Activated T-helper 2 cell treated with anti-CD3 and anti-CD28 coated beads, Interferon-gamma antibody, Interleukin-2, Interleukin-4, amounts not matched to agents 10 μg/mL and 5 μg/mL and 100 μg/mL, durations not matched to agents 14 hours and 24 hours and 36 hours (primary cell): ENCODE measurements at places on chromosomes 7 and 10.

DNA sequence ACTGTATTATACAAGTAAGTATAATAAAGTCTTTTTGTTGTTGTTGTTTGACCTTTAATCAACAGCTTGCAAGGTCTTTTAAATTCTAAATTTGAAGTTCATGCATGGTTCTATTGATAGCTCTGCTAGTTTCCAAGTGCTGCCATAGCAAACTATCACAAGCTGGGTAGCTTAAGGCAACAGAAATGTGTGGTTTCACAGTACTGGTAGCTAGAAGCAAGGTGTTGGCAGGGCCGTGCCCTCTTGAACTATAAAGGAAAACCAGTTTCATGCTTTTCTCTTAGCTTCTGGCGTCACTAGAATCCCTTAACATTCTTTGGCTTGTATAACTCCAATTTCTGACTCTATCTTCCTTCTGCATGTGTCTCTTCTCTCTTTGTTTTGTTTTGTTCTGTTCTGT is 1021.9 kb upstream of the AUTS2 start:
- no peak for DNase-seq
- H3K4me1 ChIP-seq, result no peaks in the 10 kb centered on the region
- H3K27me3 ChIP-seq, result no peaks in the 10 kb centered on the region

DNA sequence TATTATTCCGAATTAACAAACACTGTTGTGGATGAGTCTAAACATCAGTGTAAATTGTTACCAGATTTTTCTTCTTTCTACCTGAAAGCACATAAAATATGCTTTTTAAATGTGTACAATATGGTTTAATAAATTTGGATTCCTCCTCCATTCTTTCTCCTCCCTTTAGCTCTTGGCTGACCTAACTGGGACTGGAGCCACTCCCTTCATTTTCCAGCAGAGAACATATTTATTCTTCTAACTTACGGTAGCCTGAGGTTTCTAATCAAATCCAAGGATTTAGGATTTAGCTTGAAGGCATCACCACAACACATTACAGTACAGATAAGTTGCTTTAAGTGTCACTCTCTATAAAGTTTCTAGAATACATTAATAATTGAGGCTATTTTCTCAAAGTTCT is 88.2 kb upstream of the SEMA3C start:
- no peaks in the 10 kb centered on the region for H3K4me1 ChIP-seq
- H3K27me3 ChIP-seq, result no peaks in the 10 kb centered on the region
- H3K4me3 ChIP-seq, result no peak overlapping the region
- H3K27ac ChIP-seq, result no peak overlapping the region
- no peaks in the 10 kb centered on the region for H3K36me3 ChIP-seq

DNA sequence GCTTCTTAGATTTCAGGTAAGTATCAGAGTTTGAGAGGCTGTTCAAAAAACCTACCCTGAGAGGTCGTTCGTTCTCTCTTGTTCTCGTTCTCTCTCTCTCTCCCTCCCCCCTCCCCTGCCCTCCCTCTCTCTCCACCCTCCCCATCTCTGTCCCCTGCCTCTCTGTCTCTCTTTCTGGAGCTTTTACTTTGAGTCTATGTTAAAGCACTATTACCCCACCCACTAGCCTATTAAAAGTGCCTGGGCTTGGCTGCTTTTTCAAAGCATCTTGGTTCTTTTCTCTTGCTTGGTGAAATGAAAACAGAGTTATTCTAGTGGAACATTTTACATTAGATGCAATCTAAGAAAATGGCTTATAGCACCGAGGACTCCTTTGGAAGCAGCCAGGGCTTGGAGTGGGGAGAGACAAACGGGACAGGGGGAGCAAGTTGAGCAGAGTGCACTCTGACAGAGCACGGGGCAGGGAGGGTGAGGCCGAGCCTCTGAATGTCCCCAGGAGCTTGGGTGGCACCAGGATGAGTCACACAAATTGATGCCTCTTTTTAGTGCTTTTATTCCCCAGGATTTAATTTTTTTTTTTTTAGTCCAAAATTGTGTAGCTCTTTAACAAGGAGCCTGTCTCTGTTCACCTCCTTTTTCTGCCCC is 134.3 kb downstream of the CFAP58 start:
- H3K36me3 ChIP-seq, result no peaks in the 10 kb centered on the region
- peaks cover 9% of the 10 kb centered on the region for H3K27me3 ChIP-seq
- H3K27ac ChIP-seq, result no peak overlapping the region
- no peak for DNase-seq

DNA sequence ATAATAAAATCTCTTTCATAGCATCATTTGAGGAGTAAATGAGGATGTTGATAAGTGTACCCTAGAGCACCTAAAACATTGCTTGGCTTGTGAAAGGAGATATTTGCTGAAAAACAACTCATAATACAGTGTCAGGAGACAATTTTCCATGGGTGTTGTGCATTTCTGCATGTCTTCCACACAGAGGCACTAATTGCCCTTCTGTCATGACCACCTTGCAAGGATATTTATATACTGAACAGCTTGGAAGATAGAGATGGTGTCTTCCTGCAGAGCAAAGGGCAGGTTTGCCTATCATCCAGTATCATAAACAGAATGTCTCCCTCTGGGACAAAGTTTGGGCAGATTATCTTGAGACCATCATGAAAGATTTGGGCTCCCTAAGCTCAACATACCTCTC is 495.2 kb upstream of the LRRN3 start:
- H3K27ac ChIP-seq, result no peak overlapping the region
- no peak for DNase-seq
- peaks cover 12% of the 10 kb centered on the region for H3K27me3 ChIP-seq
- H3K4me1 ChIP-seq, result peaks cover 5% of the 10 kb centered on the region
- no peak overlapping the region for H3K4me3 ChIP-seq

- H3K4me1 ChIP-seq, result no peaks in the 10 kb centered on the region
- H3K27ac ChIP-seq, result no peak overlapping the region
- no peak for DNase-seq
- no peaks in the 10 kb centered on the region for H3K36me3 ChIP-seq
Measured at GRCh38 chr7:83072576-83073517, 89.8 kb downstream of the PCLO start.

- H3K4me1 ChIP-seq, result no peaks in the 10 kb centered on the region
- H3K4me3 ChIP-seq, result no peak overlapping the region
- no peak overlapping the region for H3K27ac ChIP-seq
- DNase-seq, result no peak
- peaks cover 37% of the 10 kb centered on the region for H3K27me3 ChIP-seq
Measured at GRCh38 chr7:151993977-151994676, 31.3 kb upstream of the GALNT11 start.

- no peak overlapping the region for H3K27ac ChIP-seq
- no peak overlapping the region for H3K4me3 ChIP-seq
- DNase-seq, result no peak
- peaks cover 34% of the 10 kb centered on the region for H3K4me1 ChIP-seq
- peaks cover 25% of the 10 kb centered on the region for H3K27me3 ChIP-seq
Measured at GRCh38 chr10:7412928-7413282, 2.1 kb upstream of the SFMBT2 start.

- peaks cover 14% of the 10 kb centered on the region for H3K27me3 ChIP-seq
- no peaks in the 10 kb centered on the region for H3K4me1 ChIP-seq
- H3K27ac ChIP-seq, result no peak overlapping the region
Measured at GRCh38 chr10:22736134-22736533, 21.8 kb upstream of the PIP4K2A start.

GRCh38 chr10:45373576-45374349 is at the start of gene ALOX5:
TSS of gene ALOX5 (plus strand) at chr10:45374216. CDS start at chr10:45374280, 64 bp downstream.
- peaks cover 11% of the 10 kb centered on the region for H3K4me1 ChIP-seq
- no peaks in the 10 kb centered on the region for H3K36me3 ChIP-seq
- no peak within 1 kb of the TSS for H3K27ac ChIP-seq
- H3K27me3 ChIP-seq, result peaks cover 74% of the 10 kb centered on the region

DNA sequence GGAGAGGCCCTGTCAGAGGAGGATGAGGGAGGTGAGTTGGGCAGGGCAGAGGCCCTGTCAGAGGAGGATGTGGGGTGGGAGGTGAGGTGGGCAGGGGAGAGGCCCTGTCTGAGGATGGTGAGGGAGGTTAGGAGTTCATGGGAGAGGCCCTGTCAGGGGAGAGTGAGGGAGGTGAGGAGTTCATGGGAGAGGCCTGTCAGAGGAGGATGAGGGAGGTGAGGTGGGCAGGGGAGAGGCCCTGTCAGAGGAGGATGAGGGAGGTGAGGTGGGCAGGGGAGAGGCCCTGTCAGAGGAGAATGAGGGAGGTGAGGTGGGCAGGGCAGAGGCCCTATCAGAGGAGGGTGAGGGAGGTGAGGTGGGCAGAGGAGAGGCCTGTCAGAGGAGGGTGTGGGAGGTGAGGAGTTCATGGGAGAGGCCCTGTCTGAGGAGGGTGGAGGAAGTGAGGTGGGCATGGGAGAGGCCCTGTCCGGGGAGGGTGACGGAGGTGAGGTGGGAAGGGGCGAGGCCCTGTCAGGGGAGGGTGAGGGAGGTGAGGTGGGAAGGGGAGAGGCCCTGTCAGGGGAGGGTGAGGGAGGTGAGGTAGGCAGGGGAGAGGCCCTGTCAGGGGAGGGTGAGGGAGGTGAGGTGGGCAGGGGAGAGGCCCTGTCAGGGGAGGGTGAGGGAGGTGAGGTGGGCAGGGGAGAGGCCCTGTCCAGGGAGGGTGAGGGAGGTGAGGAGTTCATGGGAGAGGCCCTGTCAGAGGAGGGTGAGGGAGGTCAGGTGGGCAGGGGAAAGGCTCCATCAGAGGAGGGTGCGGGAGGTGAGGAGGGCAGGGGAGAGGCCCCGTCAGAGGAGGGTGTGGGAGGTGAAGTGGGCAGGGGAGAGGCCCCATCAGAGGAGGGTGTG is 73.7 kb downstream of the INPP5A start:
- H3K4me1 ChIP-seq, result peaks cover 17% of the 10 kb centered on the region
- peaks cover 1% of the 10 kb centered on the region for H3K27me3 ChIP-seq
- no peak overlapping the region for H3K4me3 ChIP-seq
- peaks cover 11% of the 10 kb centered on the region for H3K36me3 ChIP-seq
- DNase-seq, result no peak

DNA sequence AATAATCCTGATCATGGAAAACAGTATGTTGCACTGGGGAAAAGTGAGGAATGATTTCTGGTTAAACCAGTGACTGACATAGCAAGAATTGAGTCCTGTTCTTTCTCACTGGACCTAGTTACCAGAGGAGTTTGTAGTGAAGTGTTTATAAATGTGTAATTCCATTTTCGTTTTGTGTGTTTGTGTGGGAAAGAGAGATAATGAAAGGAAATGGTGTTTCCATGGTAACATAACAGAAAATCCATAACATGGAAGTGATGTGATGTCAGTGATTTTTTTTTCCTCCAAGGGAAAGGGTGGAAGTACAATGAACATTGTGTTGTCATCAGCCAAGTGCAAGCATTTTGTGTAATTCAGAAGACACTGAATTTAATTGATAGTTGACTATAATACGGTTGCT is 283.9 kb downstream of the PLXDC2 start:
- no peaks in the 10 kb centered on the region for H3K4me1 ChIP-seq
- DNase-seq, result no peak
- no peaks in the 10 kb centered on the region for H3K27me3 ChIP-seq
- no peak overlapping the region for H3K4me3 ChIP-seq
- H3K36me3 ChIP-seq, result no peaks in the 10 kb centered on the region
- H3K27ac ChIP-seq, result no peak overlapping the region

DNA sequence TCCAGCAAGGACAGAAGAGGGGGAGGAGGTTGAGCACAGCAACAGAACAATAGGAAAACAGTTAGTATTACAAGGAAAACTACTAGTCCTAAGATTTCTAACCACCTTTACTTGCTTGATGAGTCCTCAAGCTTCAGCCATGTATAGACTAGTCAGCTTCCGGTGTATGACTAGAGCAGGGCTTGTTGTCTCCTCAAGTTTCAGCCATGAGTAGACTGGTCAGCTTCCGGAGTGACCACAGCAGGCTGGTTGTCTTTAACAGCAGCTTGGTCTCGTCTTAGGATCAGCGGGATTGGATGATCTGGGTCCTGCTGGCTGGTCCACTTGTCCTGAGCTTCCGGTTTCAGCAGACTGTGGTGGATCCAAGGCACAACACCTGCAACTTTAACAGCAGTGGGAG is 10.6 kb upstream of the ZNF239 start:
- H3K36me3 ChIP-seq, result no peaks in the 10 kb centered on the region
- H3K4me3 ChIP-seq, result no peak overlapping the region
- no peak for DNase-seq
- no peaks in the 10 kb centered on the region for H3K4me1 ChIP-seq
- no peak overlapping the region for H3K27ac ChIP-seq

DNA sequence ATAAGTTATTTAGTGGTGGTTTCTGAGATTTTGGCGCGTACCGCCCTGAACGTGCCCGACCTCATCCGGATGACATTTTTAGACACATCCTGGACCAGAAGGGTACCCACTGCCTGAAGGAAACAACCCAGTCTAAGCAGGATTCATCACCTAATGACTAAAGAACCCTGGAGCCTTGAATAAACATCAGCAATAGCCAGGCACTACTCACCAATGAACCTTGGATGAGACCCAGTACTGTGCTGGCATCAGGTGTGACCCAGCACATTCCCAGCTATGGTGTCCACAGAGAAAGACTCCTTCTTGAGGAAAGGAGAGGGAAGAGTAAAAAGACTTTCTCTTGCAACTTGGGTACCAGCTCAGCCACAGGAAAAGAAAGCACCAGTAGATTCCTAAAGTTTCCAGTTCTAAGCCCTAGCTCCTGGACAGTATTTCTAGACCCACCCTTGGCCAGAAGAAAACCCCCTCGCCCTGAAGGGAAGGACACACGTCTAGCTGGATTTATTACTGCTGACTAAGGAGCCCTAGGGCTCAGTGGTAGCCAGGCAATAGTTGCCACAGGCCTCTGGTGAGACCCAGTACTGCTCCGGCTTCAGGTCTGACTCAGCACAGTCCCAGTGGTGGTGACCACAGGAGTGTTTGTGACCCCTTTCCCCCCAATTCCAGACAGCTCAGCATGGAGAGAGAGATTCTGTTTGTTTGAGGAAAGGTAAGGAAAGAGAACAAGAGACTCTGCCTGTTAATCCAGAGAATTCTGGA is 32.5 kb downstream of the ZNF277 start:
- DNase-seq, result no peak
- no peaks in the 10 kb centered on the region for H3K36me3 ChIP-seq

DNA sequence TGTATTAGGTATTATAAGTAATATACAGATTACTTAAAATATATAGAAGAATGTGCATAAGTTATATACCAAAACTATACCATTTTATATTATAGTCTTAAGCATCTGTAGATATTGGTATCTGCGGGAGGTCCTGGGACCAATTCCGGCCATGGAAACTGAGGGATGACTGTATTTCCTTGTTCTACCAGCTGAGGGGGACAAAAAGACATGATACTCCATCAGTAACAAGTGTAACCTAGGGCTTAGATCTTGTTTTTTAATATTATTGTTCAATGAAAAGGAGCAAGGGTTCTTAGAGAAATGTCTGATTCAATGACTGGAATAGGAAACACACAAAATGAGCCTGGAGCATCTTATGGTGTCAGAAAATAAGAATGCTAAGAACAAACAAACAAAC is 752.5 kb downstream of the CCSER2 start:
- DNase-seq, result no peak
- no peak overlapping the region for H3K27ac ChIP-seq
- no peaks in the 10 kb centered on the region for H3K27me3 ChIP-seq
- H3K4me3 ChIP-seq, result no peak overlapping the region
- no peaks in the 10 kb centered on the region for H3K36me3 ChIP-seq
- no peaks in the 10 kb centered on the region for H3K4me1 ChIP-seq
